ENCODE measurements at places on chromosomes 12 and 14.
A peak's percentile ranks its signal among the peaks of the same experiment; 100 is the strongest.

DNA sequence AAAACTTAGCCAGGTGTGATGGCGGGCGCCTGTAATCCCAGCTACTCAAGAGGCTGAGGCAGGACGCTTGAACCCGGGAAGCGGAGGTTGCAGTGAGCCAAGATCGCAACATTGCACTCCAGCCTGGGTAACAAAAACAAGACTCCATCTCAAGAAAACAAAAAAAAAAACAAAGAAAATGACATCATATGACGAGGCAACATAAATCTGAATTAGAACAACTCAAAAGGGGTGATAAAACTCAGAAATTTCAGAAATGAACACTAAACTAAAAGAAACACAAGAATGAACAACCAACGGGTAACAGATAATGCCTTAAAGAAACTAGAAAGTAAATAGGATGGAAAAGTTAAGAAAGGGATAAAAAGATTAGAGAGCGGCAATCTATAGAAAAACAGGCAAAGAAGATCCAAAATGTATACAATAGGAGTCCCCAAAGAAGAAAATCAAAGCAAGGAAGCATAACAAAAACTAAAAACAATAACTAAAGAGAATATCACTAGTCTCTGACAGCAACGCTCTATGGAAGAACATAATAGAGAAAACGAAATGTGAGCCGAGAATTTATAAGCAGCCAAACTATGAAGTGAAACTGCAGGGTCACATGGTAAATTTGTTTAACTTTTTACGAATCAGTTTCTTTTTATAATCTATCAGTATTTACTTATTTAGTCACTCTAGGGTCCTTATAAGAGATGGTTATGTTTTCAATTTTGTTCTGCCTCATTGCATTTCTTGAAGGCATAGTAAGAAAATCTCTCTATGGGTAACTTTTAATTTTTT is 45.7 kb downstream of the SPPL3 start:
- DNase-seq = no peak

GRCh38 chr12:7915661-7916403 is 20.2 kb downstream of the SLC2A3 start:
- peak; percentile 28 for DNase-seq

DNA sequence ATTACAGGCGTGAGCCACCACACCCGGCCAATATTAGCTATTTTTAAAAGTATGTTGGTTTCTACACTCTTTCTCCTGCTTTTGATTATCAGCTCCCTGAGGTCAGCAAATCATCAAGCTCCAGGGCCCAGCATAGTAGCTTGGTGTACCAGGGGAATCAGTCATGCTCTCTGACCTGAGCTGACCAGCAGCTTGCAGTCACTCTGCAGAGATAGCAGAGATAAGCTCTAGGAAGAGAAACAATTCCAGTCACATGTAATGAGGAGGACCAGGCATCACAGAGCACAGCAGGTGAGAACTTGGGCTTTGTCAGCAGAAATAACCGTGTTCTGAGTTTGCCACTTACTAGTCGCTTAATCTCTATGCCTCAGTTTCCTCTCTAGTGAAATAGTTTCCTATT is 8.5 kb downstream of the PLEKHD1 start:
- DNase-seq = no peak

GRCh38 chr14:94462763-94463572 is 10.4 kb upstream of the SERPINA11 start:
- DNase-seq = no peak

DNA sequence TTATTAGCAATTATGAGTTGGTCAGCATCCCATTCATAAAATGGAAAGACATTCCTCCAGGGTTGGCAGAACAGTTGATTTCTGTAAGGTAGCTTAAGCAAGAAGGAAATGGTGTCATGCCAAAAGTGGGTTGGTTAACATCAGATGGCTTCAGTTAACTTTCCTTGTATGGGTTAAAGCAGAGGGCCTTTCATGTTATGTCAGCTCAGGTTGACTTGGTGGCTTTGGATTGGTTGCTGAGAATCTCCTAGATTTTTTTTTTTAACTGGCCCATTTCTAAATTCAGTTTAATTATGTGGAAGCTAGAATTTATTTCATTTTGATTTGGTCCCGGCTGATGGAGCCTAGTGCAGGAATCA is 87.8 kb downstream of the BBS10 start:
- no peak for DNase-seq

DNA sequence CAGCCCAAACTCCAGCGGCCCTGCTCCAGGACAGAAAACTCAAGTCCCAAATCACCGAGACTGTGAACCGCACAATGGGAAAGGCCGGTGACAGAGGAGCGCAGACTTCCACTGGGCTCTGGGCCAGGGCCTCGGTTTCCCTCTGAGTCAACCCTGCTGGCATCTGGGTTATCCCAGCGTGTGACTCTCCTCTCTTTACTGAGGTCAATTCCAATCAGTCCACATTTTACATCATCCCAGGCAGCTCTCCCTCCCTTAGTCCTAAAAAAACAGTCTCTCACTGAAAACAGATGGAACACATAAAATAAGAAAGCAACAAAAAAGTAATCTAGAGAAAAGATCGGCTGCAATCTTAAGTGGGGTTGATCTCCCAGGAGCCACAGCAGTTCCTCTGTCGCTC is 36.9 kb downstream of the ITPK1 start:
- DNase-seq = peak; percentile 62

GRCh38 chr12:109871668-109872314 is 8.6 kb downstream of the GLTP start:
- no peak for DNase-seq
